ENCODE measurements at places on chromosomes 6 and 20.

GRCh38 chr20:6818033-6818808 is 50.7 kb downstream of the BMP2 start:
- no peak for DNase-seq

DNA sequence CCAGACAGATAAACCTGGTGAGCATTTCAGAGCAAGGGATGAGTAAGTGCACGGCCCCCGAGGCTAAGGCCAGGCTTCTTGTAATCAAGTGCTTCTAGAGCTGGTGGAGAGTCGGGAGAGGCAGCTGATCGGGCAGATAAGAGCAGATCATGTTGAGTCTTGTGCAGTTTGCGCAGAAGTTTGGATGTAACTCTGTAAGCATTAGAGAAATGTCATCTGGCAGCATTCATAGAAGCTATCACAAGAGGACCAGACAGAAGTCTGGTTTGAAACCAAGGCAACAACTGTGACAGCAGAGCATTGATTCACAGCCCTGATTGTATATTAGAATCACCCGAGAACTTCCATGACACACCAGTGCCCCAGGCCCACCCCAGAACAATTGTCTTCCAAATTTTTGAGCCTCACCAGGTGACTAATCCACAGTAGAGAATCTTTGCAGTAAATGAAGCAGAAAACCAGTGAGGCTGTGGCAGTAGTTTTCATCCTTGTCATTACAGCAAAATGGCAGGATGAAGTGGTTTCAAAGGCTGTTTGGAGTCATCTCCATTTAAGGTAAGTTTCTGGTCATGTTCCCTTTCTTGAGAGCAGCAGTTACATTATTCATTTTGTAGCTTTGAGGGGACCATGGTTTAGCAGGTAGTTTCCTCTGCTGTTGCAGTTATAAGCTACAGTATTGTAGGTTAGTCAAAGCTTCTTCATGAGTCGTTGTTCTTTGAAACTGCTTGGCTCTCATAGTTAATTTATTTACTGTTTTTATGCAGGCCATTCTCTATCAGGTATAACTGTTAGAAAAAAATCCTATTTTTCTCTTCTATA is 84.1 kb downstream of the RNF217 start:
- DNase-seq, result no peak

GRCh38 chr6:46787871-46788540 is 5.2 kb upstream of the MEP1A start:
- no peak for DNase-seq

GRCh38 chr20:2871111-2871465 is 2.2 kb upstream of the PTPRA start:
- DNase-seq, result no peak

GRCh38 chr20:44056010-44056698 is 130.8 kb downstream of the JPH2 start:
- peak; percentile 27 for DNase-seq
